Activated CD4-positive, alpha-beta T cell treated with anti-CD3 and anti-CD28 coated beads, Interleukin-2, amount 50 U/mL, for 24 hours (primary cell): ENCODE measurements at places on chromosomes 13 and 19.
A peak's percentile ranks its signal among the peaks of the same experiment; 100 is the strongest.

GRCh38 chr13:50707628-50708027, 135.9 kb downstream of the DLEU7 start:
- no peak for DNase-seq

- no peak for DNase-seq
Measured at GRCh38 chr13:95503662-95504061, 48.9 kb upstream of the CLDN10 start.

GRCh38 chr13:94006296-94006695, 473.2 kb downstream of the DCT start:
- no peak for DNase-seq

DNA sequence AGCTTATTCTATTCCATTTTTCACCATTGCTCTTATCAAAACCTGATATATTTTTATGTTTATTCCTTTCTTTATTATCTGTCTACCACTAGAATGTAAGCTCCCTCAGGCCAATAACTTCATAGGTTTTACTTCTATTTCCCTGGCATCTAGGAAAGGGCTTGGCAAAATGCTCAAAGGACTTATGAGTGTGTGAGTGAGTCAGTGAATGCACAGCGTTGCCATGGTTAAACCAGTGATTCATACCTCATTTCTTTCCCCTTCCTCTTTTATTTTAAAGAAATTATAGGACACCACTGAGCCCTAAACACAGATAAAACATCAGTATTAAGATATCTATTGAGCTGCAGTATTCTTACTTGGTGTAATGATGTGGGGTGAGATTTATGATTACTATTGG, 162.1 kb downstream of the GPC6 start:
- no peak for DNase-seq

GRCh38 chr19:1069009-1069779, 2.2 kb downstream of the ARHGAP45 start:
- DNase-seq, result no peak

GRCh38 chr19:35430409-35431144, 17.5 kb upstream of the FFAR2 start:
- DNase-seq, result no peak

- DNase-seq, result peak; percentile 62
Measured at GRCh38 chr19:41871573-41872383, 5.3 kb upstream of the CD79A start.

- DNase-seq, result no peak
Measured at GRCh38 chr19:39514840-39515550, at the start of gene SELENOV. Gene SELENOV, plus strand, starts transcription at chr19:39515139. Its CDS starts 74 bp downstream, at chr19:39515213.

DNA sequence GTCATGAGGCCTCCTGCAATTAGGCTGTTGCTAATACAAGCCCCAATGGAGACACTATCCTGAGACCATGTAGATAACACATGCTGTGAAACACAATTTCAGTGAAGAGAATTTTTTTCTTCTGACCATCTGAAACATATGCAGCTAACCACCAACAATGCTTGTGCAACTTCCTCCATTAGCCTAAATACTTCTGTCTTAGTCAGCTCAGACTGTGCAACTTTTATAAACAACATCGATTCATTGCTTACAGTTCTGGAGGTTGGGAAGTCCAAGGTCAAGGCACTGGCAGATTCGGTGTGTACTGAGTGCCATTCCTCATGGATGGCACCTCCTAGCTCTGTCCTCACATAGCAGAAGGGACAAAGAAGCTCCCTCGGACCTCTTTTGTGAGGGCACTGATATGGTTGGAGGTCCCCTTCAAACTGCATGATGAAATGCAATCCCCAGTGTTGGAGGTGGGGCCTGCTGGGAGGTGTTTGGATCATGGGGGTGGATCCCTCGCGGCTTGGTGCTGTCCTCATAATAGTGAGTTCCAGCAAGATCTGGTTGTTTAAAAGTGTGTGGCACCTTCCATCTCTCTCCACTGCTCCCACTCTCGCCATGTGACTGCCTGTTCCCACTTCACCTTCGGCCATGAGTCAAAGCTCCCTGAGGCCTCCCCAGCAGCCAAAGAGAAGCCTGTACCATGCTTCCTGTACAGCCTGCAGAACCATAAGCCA, 27.7 kb downstream of the STK24 start:
- no peak for DNase-seq

DNA sequence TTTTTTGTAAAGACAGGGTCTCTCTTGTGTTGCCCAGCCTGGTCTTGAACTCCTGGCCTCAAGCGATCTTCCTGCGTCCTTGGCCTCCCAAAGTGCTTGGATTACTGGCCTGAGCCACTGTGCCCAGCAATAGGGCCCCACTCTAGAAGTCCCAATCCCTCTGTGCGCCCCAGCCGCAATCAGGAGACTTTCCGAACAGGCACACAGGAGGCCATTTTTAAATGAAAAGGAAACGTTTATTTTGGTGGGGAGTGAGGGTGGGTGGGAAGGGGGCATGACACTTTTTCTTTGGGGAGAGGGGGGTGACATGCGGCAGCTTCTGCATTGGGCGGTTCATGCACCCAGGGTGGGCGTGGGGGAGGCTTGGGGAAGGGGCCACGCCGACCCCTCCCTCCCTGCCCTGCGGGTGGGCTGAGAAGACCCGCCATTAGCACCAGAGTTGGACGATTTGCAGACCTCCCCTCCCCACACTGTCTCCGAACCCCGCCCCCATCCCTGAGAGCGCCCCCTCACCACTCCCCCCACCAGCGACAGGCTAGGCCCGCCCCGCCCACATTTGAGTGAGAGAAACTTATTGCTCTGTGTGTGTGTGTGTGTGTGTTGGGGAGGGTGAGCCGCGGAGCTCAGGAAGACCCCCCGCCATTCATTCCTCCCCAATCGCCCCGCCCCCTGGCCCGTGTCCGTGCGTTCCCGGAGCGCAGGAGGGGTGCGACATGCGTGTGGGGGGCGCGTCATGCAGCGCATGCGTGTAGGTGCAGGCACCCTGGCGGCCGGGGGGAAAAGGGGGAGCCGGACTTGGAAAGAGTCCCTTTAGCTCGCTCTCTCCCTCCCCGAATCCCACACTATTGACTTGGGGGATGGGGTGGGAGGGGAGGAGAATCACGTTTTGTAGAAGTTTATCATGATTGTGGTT, 17.2 kb downstream of the KCNC3 start:
- no peak for DNase-seq

- DNase-seq, result peak; percentile 78
Measured at GRCh38 chr19:13172346-13173138, 22.3 kb downstream of the IER2 start.

- DNase-seq, result no peak
Measured at GRCh38 chr19:55383279-55384130, 587 bp downstream of the TMEM238 start.

GRCh38 chr19:7871437-7872305, 2.5 kb downstream of the PRR36 start:
- peak; percentile 70 for DNase-seq

DNA sequence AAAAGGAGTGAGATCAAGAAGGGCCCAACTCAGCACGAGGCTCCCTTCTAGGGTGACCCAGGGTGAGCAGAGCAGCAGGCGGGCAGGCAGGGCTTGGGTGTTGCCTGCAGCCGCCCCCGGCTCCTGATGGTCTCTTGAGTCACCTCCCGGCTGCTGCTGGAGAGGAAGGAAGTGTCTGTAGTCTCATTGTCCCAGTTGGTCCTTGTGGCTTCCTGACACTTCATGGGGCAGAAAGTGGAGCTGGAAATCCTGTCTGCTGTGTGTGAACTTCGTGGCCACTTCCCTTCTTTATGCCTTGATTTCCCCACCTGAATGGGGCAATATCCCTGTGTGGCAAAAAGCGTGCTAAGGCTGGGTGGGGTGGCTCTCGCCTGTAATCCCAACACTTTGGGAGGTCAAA, 2.5 kb downstream of the MAP1S start:
- no peak for DNase-seq

DNA sequence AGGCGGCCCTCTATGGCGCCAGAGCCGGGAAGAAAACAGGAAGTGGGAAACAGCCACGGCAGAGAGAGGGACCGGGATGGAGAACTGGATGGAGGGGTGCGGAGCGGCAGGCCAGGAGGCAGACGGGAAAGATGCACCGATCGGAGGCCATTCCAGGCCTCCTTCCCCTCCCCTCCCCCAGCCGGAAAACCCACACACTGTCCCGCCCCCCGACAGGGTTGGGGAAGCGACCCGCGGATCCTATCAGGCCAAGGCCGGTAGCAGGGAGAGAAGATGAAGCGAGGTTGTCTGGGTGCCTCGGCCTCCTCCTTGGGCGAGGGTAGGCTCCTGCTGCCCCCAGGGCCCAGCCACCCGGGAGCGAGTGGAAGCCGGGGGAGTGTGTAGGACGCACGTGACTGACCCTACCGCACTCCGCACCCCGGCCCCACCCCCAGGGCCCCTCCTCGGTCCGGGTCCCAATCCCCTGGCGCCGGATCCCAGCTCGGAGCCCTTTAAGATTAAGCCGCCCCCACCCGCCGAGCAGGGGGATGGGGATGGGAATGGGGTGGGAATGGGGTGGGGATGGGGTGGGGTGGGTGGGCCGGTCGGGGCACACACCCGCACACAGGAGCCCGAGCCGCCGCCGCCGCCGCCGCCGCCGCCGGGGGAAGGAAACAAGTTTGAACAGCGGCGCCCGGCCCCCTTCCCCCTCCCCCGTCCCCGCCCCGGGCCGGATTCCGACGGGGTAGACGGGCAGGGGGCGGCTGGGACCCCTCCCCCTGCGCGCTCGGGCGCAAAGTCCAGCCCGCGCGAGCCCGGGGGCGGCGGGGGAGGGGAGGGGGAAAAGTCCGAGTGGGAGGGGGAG, 1.5 kb downstream of the ERF start:
- DNase-seq, result no peak

DNA sequence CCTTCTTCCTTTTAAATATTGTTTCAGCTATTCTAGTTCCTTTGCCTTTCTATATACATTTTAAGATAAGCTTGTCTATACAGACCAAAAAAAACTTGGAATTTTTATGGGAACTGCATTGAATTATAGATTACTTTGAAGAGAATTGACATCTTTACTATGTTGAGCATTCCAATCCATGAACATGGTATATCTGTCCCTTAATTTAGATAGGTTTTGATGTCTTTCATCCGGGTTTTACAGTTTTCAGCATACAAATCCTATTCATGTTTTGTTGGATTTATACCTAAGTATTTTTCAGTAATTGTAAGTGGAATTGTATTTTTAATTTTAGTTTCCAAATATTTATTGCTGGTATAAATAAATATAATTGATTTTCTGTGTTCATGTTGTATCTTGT, 12.2 kb upstream of the IFNL1 start:
- DNase-seq, result no peak

GRCh38 chr13:33235564-33235963, 50.0 kb downstream of the STARD13 start:
- DNase-seq, result no peak
